ENCODE measurements at places on chromosomes 4 and X. TPM values are rescaled to one million over a fixed set of nuclear protein-coding genes. Genes with fewer than 3 reads are reported as not detected.

DNA sequence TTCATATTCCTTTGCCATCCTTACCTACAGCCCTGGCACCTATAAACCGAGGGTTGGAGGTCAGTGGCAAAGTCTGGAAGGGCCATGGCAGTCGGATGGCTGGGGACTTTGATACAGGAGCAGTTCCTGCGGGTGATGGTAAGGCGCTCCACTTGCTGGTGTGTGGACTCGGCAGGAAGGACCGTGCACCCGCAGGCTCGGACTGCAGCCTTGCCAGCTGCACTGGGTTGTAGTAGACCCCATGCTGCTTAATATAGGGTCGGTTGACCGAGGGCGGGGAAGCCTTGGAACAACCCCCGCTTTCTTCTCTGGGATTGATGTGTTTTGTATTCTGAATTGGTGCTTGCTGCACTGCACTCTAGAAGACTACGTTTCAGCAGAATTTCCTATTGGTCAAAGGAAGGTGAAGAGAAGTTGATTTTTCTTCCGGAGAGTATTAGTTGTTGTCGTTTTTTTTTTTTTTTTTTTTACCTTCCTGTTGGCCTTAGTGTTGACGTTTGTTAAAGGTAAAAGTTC is 638 bp downstream of the BLTP1 start:
- DNase-seq = no peak

DNA sequence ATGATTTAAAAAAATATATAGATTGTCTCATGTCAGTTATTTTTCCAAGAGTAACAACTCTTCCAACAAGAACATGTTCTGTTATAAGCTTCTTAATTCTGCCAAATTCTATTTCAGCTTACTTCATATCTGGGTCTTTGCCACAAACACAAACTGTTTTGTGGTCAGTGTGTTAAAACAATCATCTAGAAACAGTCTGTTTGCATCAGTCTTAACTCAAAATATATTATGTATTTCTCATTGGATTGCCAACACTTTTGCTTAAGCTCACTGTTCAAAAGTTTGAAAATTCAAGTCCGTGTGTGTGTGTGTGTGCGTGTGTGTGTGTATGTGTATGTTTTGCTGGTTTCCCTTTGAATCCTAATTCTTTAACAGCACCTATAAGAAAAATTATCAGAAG is 752.3 kb upstream of the NDST4 start:
- DNase-seq = no peak

Gene NEIL3
- 8.9 TPM for total RNA-seq

- no peak for DNase-seq
Observed at GRCh38 chr4:52197306-52197705, 146.2 kb downstream of the SPATA18 start.

- DNase-seq = no peak
Observed at GRCh38 chr4:185395238-185395955, at the start of gene LRP2BP. TSS of gene LRP2BP (minus strand) at chr4:185395924. CDS start at chr4:185378186, 17,738 bp downstream.
